Liver (tissue), 10 donors: ENCODE measurements at places on chromosomes 3 and 15.

DNA sequence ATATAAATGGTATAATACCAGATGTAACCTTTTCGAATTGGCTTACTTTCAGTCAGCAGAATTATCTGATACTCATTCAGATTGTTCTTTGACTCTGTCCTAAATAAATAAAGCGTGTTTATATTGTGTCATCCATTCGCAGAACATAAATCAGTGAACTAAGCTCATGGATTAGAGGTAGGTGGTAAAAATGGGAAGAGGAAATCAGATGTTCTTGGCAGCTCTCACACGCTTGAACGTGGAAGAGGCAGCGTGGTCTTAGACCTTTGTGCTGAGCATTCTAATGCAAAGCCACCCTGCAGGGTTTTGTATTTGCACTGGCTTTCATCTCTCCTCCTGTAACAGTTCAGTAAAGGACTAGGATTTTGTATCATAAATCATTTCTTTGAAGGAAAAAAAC is 441.4 kb downstream of the GABRG3 start:
- H3K4me3 ChIP-seq, result no peak overlapping the region
- DNase-seq, result no peak
- H3K36me3 ChIP-seq, result no peaks in the 10 kb centered on the region
- H3K4me1 ChIP-seq, result no peaks in the 10 kb centered on the region
- no peak overlapping the region for H3K27ac ChIP-seq

DNA sequence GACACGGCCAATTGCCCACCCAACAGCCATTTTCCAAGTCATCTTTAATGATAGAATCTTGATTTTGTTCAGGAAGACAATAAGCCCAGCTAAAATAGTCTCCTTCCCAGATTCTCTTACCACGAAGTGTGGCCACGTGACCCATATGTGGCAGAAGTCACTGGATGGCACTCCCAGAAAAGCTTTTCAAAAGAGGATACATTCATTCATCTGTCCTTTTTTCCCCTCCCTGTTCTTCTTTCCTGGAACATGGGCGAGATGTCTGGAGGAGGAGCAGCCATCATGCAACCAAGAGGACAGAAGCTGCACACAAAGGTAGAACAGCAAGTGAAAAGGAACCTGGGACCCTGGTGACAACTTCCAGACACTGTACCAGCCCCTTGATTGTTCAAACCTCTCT is 174.7 kb downstream of the UACA start:
- H3K4me1 ChIP-seq, result no peaks in the 10 kb centered on the region
- H3K27ac ChIP-seq, result no peak overlapping the region
- H3K36me3 ChIP-seq, result no peaks in the 10 kb centered on the region

DNA sequence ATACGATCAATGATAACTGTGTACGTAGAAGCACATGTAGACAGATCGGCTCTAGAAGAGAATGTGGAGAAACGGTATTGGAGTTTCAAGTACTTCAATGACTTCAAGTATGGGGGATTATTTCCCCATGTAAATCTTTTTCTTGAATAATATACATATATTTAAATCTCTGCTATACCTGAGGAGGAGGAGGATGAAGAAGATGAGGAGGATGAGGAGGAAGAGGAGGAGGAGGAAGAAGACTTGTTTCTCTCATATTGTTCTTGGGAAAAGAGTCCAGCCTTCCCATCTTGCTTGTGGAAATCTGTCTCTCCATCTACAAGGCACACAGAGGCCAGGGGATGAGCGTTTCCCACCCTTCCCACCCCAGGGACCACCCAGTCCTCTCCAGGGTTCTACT is 10.6 kb downstream of the TMEM40 start:
- H3K4me3 ChIP-seq, result no peak overlapping the region
- H3K27ac ChIP-seq, result no peak overlapping the region
- no peak for DNase-seq
- H3K4me1 ChIP-seq, result no peaks in the 10 kb centered on the region
- no peaks in the 10 kb centered on the region for H3K27me3 ChIP-seq

DNA sequence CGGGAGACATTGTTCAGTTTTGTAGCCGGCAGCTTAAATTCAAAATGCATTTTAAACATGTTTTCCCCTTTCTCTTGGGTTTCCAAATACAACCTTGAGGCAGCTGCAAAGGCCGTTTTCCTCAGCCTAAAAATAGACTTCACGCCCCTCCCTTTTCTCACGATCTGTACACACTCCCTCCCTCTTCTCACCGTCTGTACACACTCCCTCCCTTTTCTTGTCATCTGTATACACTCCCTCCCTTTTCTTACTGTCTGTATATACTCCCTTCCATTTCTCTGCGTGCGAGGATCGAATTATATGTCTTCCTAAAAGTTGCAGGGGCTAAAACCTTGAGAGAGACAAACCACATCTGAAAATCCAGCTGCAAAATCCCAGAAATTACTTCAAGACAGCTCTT is 8.9 kb downstream of the MUC4 start:
- no peak for DNase-seq
- no peak overlapping the region for H3K4me3 ChIP-seq
- H3K4me1 ChIP-seq, result no peaks in the 10 kb centered on the region
- H3K36me3 ChIP-seq, result no peaks in the 10 kb centered on the region
- no peaks in the 10 kb centered on the region for H3K27me3 ChIP-seq
- no peak overlapping the region for H3K27ac ChIP-seq

DNA sequence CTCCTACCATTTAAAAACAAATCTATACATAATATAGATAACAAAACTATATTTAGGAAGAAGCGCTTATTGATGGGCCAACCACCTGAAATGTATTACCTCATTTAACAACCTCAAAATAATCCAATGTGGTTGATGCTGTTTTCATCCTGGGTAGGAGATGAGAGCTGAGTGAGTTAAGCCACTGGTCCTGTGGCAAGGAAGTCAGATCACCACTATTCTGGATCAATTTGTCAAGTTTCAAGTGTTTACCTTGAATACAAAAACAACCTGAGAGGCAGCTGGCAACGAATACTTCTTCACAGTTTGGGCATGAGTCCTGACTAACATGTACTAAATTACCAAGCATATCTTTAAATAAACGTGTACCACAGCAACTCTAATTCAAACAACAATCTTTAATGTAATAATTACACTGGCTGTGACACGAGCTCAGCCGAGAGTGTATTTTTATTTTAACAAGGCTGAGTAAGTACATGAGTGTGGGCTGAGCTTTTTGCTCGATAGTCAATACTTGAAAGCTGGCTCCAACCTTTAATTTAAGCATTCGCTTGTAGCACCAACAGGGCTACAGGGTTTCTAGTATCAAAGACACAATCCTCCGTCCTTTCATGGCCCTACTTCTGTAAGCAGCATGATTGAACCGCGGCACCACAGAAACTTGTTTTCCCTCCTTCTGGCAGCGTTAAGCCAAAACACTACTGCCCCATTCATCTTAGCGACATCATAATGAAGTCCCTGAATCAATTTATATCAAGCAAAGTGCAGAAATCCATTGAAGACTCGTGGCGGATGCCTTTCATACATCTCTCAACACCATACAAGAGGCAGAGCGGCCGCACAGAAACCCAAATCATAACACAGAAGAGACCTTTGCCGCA is 93.8 kb upstream of the ICE2 start:
- H3K27me3 ChIP-seq, result no peaks in the 10 kb centered on the region
- DNase-seq, result no peak
- H3K27ac ChIP-seq, result no peak overlapping the region
- H3K4me1 ChIP-seq, result peaks cover 81% of the 10 kb centered on the region
- H3K4me3 ChIP-seq, result no peak overlapping the region

GRCh38 chr3:41286305-41286704 is 87.0 kb downstream of the CTNNB1 start:
- no peak overlapping the region for H3K4me3 ChIP-seq
- no peaks in the 10 kb centered on the region for H3K4me1 ChIP-seq
- DNase-seq, result no peak

DNA sequence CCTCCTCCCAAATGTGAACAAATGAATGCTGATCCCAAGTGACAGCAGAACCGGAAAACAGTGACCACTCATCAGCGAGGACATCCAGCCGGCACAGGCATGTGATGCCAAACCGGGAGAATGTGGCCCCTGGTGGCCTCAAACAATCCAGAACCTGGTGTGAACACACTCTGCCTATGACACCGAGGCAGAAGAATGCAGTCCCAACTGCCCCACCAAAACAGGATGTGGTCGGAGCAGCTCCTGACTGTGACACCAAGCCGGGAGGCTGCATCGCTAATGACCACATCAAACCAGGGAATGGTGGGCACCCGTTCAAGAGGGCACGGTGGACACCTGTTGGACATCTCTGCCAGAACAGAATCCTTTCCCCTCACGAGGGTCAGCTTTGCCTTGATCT is 15.4 kb downstream of the SCN5A start:
- no peak overlapping the region for H3K4me3 ChIP-seq
- H3K27me3 ChIP-seq, result peaks cover 3% of the 10 kb centered on the region
- no peak overlapping the region for H3K27ac ChIP-seq
- no peaks in the 10 kb centered on the region for H3K4me1 ChIP-seq
- DNase-seq, result no peak
- H3K36me3 ChIP-seq, result no peaks in the 10 kb centered on the region

- H3K27ac ChIP-seq, result no peak overlapping the region
- H3K4me1 ChIP-seq, result no peaks in the 10 kb centered on the region
- H3K4me3 ChIP-seq, result no peak overlapping the region
- DNase-seq, result no peak
- H3K27me3 ChIP-seq, result no peaks in the 10 kb centered on the region
Observed at GRCh38 chr3:30354513-30354912, 251.9 kb upstream of the TGFBR2 start.

- no peak overlapping the region for H3K27ac ChIP-seq
- no peaks in the 10 kb centered on the region for H3K27me3 ChIP-seq
- DNase-seq, result no peak
- H3K36me3 ChIP-seq, result no peaks in the 10 kb centered on the region
Observed at GRCh38 chr3:6962801-6963200, 101.9 kb downstream of the GRM7 start.

DNA sequence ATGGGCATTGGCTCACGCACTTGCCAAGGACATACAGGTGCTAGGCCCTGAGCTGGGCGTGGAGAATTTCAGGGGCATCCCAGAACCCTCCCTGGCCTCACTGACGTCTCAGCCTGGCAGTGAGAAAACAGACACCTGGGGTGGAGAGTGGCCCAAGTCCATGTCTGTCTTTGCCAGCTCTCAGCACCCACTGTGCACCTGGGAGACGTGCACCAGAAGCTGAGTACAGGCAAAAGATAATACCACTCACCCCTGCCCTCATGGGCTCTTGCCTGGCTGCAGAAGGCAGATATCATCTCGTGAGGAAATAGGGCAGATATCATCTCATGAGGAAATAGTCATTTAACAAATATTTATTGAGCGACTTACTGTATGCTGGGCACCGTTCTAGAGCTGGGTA is 8.0 kb downstream of the LOXL1 start:
- DNase-seq, result no peak
- H3K27me3 ChIP-seq, result no peaks in the 10 kb centered on the region
- no peak overlapping the region for H3K27ac ChIP-seq
- no peaks in the 10 kb centered on the region for H3K36me3 ChIP-seq
- no peaks in the 10 kb centered on the region for H3K4me1 ChIP-seq
- H3K4me3 ChIP-seq, result no peak overlapping the region

GRCh38 chr15:52529940-52530339 is 1.3 kb upstream of the MYO5A start:
- H3K4me3 ChIP-seq, result peak overlapping the region; percentile 89
- no peak for DNase-seq
- no peak overlapping the region for H3K27ac ChIP-seq
- H3K36me3 ChIP-seq, result no peaks in the 10 kb centered on the region
- no peaks in the 10 kb centered on the region for H3K27me3 ChIP-seq

DNA sequence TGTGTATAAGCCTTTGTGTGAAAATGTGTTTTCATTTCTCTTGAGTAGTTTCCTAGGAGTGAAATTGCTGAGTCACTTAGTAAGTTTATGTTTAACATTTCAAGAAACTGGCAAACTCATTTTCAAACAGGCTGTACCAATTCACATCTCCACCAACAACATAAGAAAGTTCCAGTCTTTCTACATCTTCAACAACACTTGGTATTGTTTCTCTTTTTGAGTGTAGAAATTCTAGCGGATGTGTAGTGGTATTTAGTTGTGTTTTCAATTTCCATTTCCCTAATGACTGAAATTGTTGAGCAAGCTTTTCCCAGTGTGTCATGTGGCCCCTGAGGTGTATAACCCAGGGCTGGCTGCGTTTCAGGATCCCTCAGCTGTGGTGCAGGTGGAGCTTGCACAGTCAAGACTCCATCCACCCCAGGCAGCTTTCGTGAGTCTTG is 258.5 kb downstream of the PDCD6IP start:
- H3K4me3 ChIP-seq, result no peak overlapping the region
- no peaks in the 10 kb centered on the region for H3K36me3 ChIP-seq
- no peak overlapping the region for H3K27ac ChIP-seq
- no peak for DNase-seq
- H3K27me3 ChIP-seq, result no peaks in the 10 kb centered on the region
- no peaks in the 10 kb centered on the region for H3K4me1 ChIP-seq

DNA sequence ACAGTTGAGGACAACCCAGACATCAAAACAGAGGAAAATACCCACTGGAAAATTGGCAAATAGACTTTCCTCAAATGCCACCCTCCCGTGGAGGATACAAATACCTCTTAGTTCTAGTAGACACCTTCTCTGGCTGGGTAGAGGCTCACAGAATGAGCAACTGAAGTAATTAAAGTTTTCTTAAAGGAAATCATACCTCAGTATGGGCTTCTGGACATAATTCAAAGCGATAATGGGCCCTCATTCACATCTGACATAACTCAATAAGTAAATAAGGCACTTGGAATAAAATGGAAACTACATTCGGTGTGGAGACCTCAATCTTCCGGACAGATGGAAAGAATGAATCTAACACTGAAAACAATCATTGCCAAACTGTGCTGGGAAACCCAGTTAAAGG is 115.2 kb upstream of the PLCL2 start:
- H3K4me3 ChIP-seq, result no peak overlapping the region
- H3K27me3 ChIP-seq, result no peaks in the 10 kb centered on the region
- no peaks in the 10 kb centered on the region for H3K36me3 ChIP-seq
- H3K4me1 ChIP-seq, result no peaks in the 10 kb centered on the region
- no peak overlapping the region for H3K27ac ChIP-seq

GRCh38 chr15:59186501-59186900 is 20.1 kb upstream of the LDHAL6B start:
- no peak overlapping the region for H3K4me3 ChIP-seq
- DNase-seq, result no peak
- peaks cover 8% of the 10 kb centered on the region for H3K36me3 ChIP-seq
- no peaks in the 10 kb centered on the region for H3K4me1 ChIP-seq
- H3K27ac ChIP-seq, result no peak overlapping the region

DNA sequence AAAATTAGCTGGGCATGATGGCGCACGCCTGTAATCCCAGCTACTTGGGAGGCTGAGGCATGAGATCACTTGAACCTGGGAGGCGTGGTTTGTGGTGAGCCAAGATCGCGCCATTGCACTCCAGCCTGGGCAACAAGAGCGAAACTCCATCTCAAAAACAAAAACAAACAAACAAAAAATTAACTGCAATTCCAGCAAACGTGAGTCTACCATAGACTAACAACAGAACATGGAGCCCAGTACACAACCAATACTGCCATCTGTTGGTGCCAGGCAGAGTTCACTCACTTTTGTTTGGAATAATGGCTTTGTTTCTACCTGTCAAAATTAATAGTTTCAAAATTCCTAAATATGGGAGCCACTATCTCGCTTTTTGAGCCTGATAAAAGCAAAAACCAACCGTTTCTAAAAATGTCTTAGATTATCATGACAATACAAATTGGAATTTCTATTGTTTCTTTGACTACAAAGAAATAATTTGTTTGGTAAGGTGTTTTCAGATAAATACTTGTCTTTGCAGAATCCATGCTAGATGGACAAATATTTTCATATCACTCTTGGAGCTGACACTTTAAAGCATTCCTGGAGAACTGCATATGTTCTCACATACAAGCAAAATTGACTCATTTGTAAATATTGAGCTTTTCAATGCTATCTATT is 45.0 kb downstream of the GPR176 start:
- H3K4me1 ChIP-seq, result no peaks in the 10 kb centered on the region
- no peak for DNase-seq
- H3K36me3 ChIP-seq, result no peaks in the 10 kb centered on the region
- H3K27me3 ChIP-seq, result no peaks in the 10 kb centered on the region
- H3K27ac ChIP-seq, result no peak overlapping the region
- H3K4me3 ChIP-seq, result no peak overlapping the region
